ENCODE measurements at places on chromosomes 16 and 17.

GRCh38 chr17:81888988-81889595, 2.3 kb downstream of the ALYREF start:
- no peak overlapping the region for H3K4me3 ChIP-seq
- no peaks in the 10 kb centered on the region for H3K27me3 ChIP-seq
- H3K36me3 ChIP-seq: peaks cover 50% of the 10 kb centered on the region
- no peak overlapping the region for H3K27ac ChIP-seq
- no peaks in the 10 kb centered on the region for H3K4me1 ChIP-seq

DNA sequence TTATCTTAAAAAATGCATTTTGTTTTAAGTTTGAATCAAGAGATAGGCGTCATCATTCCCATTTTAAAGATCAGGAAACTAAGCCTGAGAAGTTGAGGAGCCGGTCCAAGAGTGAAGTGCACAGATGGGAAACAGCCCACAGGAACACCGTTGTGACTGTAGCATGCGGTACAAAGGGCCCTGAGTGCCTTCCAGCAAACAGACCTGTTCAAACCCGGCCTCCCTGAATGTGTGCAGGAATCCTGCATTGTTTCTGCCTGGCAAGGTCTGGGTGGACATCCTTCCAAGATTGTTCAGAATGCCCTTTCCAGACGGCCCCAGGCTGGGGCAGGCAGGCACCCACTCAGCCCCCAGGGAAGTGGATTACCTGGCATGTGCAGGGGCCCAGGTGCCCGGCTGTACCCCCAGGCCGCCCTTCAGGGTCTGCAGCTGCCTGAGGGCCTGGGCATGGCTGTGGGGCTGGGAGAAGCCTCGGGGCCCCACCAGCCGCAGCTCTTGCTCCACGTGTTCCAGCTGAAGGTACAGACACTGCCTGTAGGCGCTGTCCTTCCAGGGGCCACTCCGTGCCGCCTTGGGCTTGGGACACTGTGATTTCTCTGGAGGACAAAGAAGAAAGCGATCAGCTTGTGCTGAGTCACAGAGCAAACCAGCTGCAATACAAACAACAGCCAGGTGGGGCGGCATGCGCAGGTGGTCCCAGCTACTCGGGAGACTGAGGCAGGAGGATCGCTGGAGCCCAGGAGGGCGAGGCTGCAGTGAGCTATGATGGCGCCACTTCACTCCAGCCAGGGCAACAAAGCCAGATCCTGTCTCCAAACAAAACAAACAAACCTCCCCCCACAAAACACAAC, 45.0 kb upstream of the GCSH start:
- no peaks in the 10 kb centered on the region for H3K4me1 ChIP-seq
- no peak for DNase-seq
- no peak overlapping the region for H3K27ac ChIP-seq
- no peak overlapping the region for H3K4me3 ChIP-seq
- H3K36me3 ChIP-seq: no peaks in the 10 kb centered on the region

- H3K36me3 ChIP-seq: no peaks in the 10 kb centered on the region
- DNase-seq: no peak
- no peak overlapping the region for H3K27ac ChIP-seq
- no peaks in the 10 kb centered on the region for H3K4me1 ChIP-seq
- H3K4me3 ChIP-seq: no peak overlapping the region
- H3K27me3 ChIP-seq: no peaks in the 10 kb centered on the region
These were observed 54.1 kb upstream of the NFAT5 start for GRCh38 chr16:69511651-69512050.

DNA sequence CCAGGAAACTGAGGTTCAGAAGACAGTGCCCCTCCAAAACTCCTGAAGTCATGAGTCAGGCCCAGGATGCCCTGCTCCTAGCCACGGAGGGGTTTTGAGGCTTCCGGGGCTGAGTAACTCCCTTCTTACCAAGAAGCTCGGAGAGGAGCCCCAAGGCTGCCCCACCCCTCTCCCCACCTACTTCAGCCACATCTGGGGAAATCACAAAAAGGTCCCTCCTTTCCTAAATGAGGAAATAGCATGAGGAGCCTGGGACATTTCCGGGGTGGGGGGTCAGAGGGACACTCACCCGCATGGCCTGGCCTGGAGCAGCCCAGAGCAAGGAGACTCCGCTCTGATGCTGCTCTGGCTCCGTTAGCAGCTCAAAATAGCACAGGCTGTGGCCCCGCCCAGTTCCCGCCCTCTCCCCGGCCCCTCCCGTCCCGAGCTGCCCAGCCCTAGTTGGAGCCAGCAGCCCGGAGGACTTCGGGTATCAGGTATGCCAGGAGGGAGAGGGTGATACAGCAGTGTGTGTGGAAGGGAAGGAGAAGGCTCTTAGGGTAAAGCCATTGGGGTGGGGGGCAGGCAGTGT, 40.1 kb downstream of the MYO18A start:
- DNase-seq: peak; percentile 89
- peaks cover 67% of the 10 kb centered on the region for H3K4me1 ChIP-seq
- no peaks in the 10 kb centered on the region for H3K36me3 ChIP-seq
- peak overlapping the region; percentile 89 for H3K27ac ChIP-seq

DNA sequence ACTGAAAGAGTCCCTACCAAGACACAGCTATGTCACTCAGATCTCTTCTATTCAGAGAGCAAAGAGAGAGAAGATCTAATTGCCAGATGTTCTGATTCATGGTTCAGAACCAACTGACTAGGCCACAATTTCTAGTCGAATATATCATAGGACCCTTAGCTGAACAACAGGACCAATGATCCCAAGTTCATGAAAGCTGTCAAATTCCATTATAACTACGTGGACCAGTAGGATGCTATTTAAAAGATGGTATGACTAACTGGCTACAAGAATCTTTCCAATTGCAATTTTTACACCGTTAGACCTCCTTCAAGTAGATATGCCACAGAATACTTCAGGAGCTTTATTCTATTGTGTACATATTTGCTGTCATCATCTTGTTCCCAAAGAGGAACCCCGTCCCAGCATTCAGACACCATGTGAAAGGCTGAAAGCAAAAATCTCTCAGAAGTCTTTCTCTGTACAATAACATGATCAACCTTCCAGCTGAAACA, 26.0 kb downstream of the DCUN1D3 start:
- H3K4me3 ChIP-seq: no peak overlapping the region
- H3K4me1 ChIP-seq: no peaks in the 10 kb centered on the region
- no peak overlapping the region for H3K27ac ChIP-seq
- no peak for DNase-seq
- H3K27me3 ChIP-seq: no peaks in the 10 kb centered on the region
- H3K36me3 ChIP-seq: no peaks in the 10 kb centered on the region

DNA sequence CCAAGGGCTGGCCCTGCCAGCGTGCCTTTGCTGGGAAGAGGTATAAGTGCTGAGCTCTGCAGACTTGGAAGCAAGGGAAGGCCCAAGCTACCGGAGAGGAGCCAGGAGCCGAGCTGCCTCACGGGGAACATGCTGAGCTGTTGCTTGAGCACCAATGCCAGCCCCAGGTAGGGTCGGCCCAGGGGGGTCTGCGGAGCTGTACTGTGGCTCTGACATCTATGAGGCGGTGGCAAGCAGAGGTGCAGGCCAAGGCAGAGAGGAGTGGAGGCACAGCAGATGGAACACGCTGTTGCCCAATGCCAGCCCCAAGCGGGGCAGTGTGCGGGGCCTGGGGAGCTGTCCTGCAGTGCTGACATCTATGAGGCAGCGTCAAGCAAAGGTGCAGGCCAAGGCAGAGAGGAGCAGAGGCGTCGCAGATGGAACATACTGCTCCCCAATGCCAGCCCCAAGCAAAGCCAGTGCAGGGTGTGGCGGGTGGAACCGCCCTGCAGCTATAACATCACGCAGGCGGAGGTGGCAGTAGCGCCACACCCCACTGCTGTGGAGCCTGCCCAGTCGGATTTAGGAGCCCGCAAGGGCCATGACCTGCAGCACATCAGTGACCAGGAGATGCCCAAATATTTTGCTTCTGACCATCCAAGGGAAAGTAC, 10.0 kb downstream of the GGA2 start:
- DNase-seq: no peak
- H3K27ac ChIP-seq: no peak overlapping the region
- no peaks in the 10 kb centered on the region for H3K4me1 ChIP-seq
- no peaks in the 10 kb centered on the region for H3K27me3 ChIP-seq
- H3K36me3 ChIP-seq: peaks cover 5% of the 10 kb centered on the region
- no peak overlapping the region for H3K4me3 ChIP-seq

DNA sequence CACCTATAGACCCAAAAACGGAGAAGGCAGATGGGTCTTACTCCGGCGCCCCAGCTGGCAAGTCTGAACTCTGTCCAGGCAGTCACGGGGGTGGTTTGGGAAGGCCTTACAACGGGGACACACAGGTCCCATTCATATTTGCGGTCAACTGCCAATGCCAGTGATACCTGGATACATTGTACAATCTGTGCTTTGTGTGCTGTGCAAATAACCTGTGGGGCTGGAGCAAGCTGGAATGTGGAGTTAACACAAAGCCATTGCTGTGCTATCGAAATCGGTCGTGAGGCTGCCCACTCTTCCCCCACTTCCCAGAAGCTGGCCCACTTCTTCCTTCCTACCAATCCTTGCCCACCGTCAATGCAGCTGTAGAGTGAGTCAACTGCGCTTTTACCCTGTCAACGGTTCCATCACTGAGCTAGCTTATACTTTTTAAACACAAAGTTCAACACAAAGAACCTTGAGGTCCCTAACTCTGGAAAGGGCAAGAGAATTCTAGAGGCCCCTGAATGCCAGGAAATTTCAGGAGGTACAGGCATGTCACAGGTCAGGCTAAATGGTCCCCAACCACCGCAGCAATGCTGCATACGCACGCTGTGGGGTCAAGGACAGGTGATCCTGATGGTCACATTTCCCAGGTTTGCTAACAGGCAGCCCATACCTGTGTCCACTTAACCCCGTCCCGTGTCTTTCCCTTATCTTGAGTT, 122.8 kb downstream of the ZFHX3 start:
- peaks cover 11% of the 10 kb centered on the region for H3K4me1 ChIP-seq
- no peak for DNase-seq
- no peak overlapping the region for H3K27ac ChIP-seq
- no peaks in the 10 kb centered on the region for H3K36me3 ChIP-seq
- no peaks in the 10 kb centered on the region for H3K27me3 ChIP-seq

- H3K27ac ChIP-seq: no peak overlapping the region
- no peak overlapping the region for H3K4me3 ChIP-seq
- no peaks in the 10 kb centered on the region for H3K27me3 ChIP-seq
- no peaks in the 10 kb centered on the region for H3K36me3 ChIP-seq
These were observed 41.5 kb upstream of the TEKT3 start for GRCh38 chr17:15382914-15383313.

GRCh38 chr17:48375356-48375755, 54.7 kb downstream of the SKAP1 start:
- no peak overlapping the region for H3K27ac ChIP-seq
- no peaks in the 10 kb centered on the region for H3K27me3 ChIP-seq
- H3K4me3 ChIP-seq: no peak overlapping the region
- DNase-seq: no peak

DNA sequence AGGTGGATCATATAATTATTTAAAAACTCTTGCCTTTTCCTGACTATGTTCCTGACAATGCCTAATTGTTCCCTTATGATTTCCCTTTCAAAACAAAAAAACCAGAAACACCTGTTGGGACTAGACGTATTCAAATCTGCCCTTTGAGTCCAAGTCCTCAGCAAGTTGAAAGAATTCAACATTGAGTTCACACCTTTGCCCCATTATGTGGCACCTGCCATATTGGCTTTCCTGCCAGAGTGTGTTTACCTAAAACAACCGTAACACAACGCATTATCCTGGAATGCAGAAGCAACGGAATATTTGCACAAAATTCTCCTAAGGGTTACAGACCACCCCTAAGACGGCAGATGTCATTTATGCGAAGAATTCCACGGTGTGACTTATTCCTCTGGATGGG, 105.9 kb downstream of the ZFHX3 start:
- H3K27ac ChIP-seq: no peak overlapping the region
- H3K36me3 ChIP-seq: no peaks in the 10 kb centered on the region
- H3K4me1 ChIP-seq: no peaks in the 10 kb centered on the region
- no peaks in the 10 kb centered on the region for H3K27me3 ChIP-seq
- no peak for DNase-seq

- H3K4me1 ChIP-seq: no peaks in the 10 kb centered on the region
- DNase-seq: no peak
- H3K36me3 ChIP-seq: peaks cover 64% of the 10 kb centered on the region
These were observed 6.4 kb downstream of the RPS15A start for GRCh38 chr16:18783430-18784341.

DNA sequence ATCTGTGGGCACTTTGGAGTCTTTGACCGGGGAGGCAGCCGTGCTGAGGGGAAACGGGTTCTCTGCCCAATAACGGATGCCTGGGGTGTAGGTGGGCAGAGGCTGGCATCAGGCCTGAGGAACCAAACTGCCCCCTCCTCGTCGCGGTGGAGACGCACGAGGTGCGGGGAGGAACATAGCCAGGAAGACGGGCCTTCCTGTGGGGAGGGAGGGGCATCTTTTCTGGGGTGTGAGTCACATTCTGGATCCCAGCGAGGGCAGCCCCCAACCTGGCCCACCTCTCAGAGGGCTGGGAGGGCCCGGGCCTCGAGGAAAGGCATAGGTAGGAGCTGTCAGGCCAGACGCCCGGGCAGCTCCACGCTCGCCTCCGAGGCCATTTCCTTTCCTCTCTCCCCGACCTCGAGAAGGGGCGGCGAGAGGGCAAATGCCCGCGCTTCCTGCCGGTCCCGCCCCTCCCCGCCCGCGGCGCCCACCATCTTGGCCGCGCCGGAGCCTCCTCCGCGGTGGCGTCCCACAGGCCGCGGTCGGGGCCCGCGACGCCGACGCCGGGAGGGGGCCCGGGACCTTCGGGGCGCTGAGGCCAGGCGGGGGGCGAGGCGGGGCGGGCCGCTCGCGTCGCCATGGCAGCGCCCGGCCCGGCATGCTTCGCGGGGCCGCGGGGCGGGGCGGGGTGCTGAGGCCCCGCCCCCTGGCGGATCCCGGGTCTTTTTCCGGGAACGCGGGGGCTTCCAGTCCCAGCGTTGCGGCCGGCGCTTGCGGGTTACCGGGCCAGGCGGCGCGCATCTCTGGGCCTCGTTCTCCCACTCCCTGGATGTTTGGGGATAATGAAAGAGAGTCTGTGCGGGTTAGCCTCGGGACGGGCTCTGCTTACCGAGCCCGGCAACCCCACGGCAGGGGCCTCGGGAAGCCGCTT, 13.2 kb downstream of the RAI1 start:
- peak overlapping the region; percentile 100 for H3K27ac ChIP-seq
- DNase-seq: peak; percentile 82
- H3K36me3 ChIP-seq: no peaks in the 10 kb centered on the region

GRCh38 chr17:49580981-49581647, 5.4 kb downstream of the NXPH3 start:
- H3K36me3 ChIP-seq: no peaks in the 10 kb centered on the region
- no peaks in the 10 kb centered on the region for H3K27me3 ChIP-seq
- no peak for DNase-seq

GRCh38 chr16:46775214-46775613, 27.1 kb upstream of the MYLK3 start:
- H3K27me3 ChIP-seq: no peaks in the 10 kb centered on the region
- no peak overlapping the region for H3K4me3 ChIP-seq
- H3K36me3 ChIP-seq: no peaks in the 10 kb centered on the region
- DNase-seq: no peak
- H3K4me1 ChIP-seq: no peaks in the 10 kb centered on the region
- no peak overlapping the region for H3K27ac ChIP-seq

- peaks cover 15% of the 10 kb centered on the region for H3K27me3 ChIP-seq
- H3K4me1 ChIP-seq: no peaks in the 10 kb centered on the region
- no peak overlapping the region for H3K27ac ChIP-seq
- no peaks in the 10 kb centered on the region for H3K36me3 ChIP-seq
- DNase-seq: no peak
These were observed 1.7 kb downstream of the RBFOX3 start for GRCh38 chr17:79609049-79609589.

GRCh38 chr16:31569360-31569717, 41.6 kb downstream of the AHSP start:
- no peak overlapping the region for H3K4me3 ChIP-seq
- H3K27ac ChIP-seq: no peak overlapping the region
- H3K4me1 ChIP-seq: no peaks in the 10 kb centered on the region
- no peaks in the 10 kb centered on the region for H3K36me3 ChIP-seq
- DNase-seq: no peak
